ENCODE measurements at places on chromosomes 16 and 17.

DNA sequence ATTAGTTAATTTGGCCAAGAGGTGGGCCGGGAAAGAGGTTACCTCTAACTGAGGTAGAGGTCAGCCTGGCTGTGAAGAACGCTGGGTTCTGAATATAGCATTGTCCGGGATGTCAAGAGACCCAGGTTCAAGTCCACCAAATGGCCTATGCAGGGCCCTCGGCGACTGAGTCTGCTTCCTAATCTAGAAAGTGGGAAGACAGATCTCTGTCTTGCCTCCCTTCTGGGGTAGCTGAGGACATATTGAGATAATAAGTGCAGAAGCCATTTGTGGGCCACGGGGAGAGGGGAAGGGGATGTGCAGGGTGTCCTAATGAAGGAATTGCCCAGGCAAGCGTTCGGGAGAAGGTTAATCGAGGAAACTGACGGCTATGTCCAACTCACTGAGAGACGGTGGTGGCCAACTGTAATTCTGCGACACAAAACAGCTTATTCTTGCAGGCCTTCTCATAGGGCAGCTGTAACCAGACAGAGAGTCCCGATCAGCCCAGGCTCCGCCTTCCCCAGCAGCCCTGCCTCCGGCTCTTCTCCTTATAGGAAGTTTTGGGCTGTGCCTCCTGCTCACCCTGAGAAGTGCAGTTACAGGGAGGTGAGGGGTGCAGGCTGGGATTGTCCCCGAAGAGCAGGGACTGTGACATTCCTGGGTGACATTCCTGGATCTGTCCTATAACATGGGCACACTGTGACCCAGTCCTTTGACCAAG is 15.9 kb downstream of the HASPIN start:
- no peak for DNase-seq

DNA sequence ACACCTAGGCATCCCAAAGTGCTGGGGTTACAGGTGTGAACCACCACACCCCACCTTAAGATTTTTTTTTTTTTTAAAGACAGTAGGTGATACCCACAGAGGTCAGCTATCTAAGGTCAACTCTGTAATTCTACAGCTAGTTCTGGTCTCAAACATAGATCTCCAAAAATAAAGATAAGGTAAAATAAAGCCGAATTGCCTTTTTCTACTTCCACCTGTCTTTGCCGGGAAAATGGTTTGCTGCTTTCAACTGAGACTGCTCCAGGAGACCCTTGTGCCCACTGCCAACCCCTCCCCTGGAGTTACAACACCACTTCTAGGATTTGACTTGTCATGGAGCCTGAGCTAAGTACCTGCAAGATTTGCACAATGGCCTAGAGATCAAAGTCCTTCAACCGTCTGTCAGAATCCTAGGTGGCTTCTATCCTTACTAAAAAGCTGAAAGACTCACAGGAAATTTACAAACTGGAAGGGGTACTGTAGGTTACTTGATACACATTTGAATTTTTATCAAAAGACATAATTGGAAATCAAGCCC is 4.7 kb upstream of the CNOT1 start:
- no peak for DNase-seq

GRCh38 chr17:9239793-9240658 is 218.7 kb downstream of the NTN1 start:
- no peak for DNase-seq

DNA sequence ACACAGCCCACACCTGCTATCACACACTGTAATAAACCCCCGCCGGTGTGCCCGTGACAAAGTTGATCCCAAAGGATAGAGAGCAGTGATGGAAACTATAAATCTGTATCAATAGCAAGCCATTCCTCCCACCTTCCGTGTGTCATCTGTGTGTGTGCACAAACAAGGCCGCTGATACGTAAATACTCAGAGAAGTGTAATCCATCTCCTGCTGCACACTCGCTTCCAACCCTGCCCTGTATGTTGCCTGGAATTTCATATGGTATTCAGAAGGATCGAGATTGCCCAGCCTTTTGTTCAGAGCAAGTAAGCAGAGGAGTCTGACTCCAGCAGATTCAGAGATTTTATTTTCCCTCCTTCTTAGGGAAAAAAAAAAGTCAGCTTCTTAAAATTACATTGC is 581.1 kb upstream of the ZFHX3 start:
- no peak for DNase-seq

- DNase-seq: no peak
These were observed 6.7 kb downstream of the MT4 start for GRCh38 chr16:56571525-56571924.

GRCh38 chr17:8739097-8739496 is 5.5 kb downstream of the CCDC42 start:
- no peak for DNase-seq

DNA sequence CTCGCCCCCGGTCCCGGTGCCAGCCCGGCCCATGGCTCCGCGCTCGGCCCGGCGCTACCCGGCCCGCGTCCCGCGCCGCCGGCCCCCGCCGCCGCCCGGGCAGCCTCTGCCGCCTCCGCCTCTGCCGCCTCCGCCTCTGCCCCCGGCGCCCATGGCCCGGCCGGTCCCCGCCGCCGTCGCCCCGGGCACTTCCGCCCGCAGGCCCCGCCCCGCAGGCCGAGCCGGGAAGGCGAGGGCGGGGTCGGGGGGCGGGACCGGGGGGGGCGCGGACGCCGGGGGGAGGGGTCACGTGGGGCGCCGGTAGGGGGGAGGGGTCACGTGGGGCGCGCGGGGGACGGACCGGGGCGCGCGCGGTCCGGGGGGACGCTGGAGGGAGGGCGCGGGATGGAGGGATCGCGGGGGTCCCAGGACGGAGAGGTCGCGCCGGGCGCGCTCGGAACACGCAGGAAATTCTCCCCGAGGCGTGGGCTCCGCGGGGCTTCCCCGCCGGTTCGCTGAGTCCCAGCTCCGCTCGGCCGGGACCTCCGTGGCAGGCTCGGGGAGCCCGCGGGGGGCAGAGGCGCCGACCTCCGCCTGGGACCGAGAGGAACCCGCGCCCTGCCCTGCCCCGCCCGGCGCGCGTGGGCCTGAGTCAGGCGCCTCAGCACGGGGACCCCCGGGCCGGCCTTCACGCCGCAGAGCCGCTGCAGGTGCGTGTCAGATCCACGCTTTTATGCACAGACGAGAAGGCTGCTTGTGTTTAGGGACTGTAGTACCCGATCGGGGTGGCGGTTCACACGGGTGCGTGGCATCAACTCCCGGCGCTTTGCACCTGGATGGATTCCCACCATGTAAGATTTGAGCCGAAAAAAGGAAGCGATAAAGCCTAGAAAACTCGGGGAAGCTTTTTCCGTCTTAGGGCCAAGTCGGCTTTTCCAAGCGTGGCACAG is at the start of gene PGAP6:
TSS of gene PGAP6 (minus strand) at position 190 of the 929 bp plus-strand sequence. CDS start at position 33, 157 bp downstream.
- DNase-seq: no peak

DNA sequence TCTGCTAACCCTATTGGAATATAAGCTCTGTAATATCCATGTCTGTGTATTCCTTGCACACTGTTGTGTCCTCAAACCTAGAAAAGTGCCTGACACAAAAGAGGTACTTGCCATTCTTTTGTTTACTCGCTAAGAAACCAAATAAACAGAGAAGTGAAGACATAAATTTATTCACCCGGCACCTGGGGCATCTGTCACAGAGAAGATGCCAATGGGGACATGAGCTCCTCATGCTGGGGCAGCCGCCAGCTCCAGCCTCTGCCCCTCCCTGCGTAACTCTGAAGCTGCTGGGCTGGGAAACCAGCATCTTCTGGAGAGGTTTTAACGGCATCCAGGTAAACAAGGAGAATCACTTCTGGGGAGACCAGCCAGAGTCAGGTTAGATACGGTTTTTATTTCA is 15.1 kb upstream of the CDRT4 start:
- no peak for DNase-seq

DNA sequence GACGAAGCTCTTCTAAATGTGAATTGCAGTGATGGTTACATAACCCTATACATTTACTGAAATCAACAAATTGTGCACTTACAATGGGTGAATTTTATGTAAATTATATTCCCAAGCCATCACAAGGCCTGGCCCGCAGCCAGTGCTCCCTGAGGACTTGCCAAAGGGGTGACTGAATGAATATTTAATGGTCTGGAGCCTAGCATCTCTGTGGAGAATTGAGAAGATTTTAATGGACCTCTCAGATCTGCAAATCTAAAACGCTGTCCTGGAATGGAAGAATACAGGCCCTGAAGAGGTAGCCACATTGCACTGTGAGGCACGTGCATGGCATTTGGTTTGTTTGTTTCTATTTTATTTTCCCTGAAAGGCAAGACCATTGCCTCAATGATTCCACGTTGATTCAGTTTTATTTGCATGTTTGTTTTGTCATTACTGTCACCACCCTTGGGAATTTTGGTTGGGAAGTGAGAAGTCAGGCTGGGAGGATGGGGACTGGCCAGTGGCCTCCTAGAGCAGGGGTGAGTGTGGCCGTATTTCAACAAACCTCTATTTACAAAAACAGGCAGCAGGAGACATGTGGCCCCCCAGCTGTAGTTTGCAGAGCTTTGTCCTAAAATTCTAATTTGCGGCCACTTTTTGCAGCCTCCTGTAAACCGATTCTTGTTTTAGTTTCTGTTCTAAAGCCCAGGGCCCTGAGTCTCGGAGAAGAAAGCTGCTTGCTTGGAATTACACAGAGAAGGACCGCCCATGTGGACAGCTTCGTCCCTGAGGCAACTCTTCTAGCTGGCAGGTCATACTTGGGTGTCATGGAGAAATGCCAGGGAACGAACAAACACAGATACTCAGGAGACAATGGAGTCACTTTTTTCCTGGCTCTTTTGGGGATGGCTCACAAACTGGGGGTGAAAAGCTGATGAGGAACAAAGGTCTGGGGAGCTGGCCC is 40.5 kb upstream of the GCSH start:
- DNase-seq: no peak
